ENCODE measurements at places on chromosomes 3 and 15.

DNA sequence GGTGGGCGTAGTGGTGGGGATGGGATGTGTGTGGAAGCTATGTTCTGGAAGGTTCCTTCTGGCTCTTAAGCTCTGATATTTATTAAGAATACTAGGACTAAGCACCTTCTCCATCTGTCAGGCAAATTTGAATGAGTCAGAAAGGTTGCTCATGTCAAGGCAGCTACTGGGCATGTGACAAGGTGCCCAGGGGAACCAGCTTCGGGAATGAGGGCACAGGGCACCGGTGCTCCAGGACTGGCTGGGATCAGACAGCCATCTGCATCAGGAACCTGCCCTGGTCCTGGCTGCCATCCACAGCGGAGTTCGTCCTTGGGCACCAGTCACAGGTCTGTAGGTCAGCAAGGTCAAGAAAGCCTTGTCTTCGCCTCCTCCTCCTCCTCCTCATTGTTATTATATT lies 32.5 kb downstream of the CA12 start:
- no peak for DNase-seq

DNA sequence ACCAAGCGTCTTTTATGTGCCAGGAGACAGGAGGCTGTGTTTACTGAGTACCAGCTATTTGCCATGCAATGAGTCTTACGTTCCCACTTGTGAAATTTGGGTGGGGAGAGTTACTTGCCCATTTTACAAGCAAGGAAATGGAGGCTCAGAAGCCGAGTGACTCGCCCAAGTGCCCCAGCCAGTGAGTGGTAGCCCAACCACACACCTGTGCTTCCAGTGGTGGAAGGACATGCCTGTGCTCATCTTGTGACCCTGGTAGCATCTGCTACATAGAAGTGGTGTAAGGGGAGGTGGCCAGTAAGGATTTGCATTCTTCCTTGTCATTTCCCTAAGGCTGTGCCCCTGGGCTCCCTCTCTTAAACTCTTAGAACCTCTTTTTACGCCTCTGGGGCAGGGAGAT lies 49.3 kb downstream of the FBLN2 start:
- DNase-seq = no peak

DNA sequence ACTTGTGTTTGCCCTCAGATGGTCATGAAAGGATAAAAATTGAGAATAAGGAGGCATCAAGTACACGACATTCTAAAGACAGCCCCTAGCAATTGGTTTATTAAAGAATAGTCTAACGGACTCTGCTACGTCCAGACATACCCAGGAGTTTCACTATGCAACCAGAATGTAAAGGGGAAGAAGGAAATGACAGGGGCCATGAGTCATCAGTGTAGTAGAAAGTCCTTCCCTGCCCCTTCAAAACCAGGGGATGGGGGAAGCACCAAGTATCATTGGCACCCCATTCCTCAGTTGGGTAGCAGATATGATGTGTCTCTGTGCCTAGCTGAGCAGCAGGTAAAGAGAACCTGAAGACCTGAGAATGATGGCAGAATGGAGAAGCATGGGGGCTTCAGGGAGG lies 367.4 kb downstream of the IL20RB start:
- DNase-seq = no peak

GRCh38 chr3:54421943-54422342 lies 299.6 kb downstream of the CACNA2D3 start:
- no peak for DNase-seq

DNA sequence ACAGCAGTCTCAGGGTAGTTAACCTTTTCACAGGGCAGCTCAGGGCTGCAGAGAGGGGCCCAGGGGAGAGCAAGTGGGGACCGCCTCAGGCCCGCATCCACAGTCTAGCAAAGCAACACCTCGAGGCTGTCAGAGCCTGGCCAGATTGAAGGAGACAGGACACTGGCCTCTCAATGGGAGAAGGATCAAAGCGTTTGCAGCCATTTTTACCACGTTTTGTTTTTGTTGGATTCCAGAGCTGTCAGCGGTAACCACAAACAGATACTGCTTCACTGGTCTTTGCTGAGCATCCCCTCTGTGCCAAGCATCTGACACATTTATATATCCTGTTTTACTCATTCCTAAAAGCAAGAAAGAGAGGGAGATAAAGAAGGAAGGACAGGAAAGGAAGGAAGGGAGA lies 153.8 kb downstream of the SHQ1 start:
- no peak for DNase-seq

- no peak for DNase-seq
These were observed 82.8 kb downstream of the SMAD3 start for GRCh38 chr15:67148196-67148701.

DNA sequence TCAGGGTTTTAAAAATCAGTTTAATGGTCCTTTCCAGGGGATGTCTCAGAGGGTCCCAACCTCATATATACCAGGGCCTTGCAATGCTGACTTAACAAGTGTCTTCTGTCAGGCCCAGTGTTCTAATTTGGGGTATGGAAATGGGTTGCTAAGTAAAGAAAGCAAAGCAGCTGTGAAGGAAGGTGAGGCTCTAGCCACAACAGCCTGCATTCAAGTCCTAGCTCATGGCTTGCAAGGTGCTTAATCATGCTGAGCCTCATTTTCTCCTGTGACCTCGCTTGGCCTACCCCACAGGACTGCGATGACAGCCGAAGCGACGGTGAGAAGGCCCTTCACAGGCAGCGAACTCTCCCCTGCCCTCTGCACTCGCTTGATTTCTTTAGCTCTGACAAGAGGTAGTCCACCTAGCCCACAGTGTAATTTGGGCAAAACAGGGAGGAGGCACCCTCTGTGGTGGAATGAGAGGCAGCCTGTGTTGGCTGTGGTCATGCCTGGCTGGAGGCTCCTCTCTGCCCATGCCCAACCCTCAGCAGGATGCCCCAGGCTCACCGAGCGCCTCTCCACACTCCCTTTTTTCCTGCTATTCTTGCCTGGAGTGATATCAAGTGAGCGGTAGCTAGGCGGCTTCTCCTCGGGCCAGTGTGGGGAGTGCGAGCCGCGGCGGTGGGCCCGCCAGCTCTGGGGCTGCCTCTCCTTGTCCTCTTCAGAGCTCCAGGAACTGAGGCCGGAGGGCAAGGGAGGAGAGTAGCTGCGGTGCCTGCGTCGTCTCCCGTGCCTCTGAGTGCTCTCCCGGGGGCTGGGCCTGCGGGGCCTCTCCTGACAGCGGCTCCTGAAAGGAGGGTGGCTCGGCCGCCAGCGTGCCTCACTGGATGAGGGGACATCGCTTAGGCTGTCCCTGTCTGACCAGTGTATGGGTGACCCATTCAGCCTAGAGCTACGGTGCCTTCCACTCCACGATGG lies 29.2 kb downstream of the ILDR1 start:
- no peak for DNase-seq

DNA sequence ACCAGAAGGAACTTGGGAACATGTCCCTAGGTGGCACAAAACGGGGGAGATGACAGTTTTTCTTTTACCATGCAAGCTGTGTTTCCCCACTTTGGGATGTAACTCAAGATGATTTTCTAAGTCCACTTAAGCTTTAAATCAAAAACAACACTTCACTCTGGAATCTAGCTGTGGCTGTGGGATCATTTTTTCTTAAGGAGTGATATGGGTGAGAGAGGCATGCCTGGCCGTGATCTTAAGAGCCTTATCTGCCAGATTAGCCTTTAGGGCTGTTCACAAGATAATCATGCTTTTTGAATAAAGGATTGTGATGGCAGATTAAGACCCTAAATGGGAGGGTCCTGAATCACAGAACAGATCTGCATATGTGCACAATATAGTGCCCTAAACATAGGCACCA lies 384.8 kb upstream of the SEMA6D start:
- no peak for DNase-seq

- no peak for DNase-seq
These were observed 30.5 kb upstream of the NOX5 start for GRCh38 chr15:68983961-68984481.

DNA sequence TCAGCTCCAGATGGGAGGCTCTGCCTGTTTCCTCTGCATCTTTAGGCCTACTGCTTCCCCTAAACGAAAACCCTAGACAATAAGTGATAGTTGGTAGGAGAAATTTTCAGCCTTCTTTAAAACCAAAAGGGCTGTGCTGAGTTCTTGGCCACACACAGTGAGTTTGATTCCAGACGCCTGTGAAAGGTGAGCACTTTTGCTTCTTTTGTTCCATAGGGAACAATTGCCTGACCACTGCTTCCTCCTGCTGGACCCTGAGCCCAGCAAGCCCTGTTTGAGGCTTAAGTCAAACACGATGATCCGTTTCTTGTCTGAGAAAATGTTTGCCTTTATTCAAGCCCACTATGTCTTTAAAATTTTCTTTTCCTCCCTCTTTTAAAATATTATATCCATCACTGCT lies 493.9 kb downstream of the ZIC1 start:
- DNase-seq = no peak

DNA sequence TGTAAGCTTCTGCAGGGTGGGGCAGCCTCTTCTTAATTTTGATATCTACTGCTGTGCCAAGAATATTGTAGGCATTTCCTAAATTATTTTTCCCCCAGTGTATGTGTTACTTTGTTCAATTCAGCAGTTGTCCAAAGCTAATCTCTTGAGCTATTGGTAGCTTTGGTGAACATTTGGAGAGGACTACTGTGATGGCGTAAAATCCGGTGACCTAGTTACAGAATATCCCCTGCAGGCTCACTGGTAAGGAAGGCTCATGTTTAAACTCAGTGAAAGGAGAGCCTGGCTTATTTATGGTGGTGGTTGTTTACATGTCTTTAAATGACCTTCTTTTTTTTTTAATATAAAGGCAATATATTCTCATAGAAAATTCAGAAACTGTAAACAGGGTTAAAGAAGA lies 105.6 kb downstream of the LPP start:
- no peak for DNase-seq

DNA sequence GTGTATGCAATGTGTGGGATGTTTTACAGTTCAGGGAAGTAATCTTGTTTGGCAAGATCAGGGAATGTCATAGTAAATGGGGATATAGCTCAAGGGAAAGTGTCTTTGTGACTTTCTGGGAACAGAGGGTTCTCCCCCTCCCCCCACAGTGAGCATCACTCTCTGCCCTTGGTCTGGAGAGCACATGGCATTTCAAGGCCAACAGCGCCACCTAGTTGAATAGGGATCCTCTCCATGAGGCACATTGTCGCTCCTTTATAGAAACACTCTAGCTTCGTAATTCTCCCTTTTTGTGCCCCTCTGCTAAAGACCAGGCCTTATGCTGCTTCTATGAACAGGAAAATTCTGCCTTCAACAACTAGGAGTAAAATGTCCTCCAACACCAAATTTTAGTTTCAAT lies 37.1 kb upstream of the ARNT2 start:
- DNase-seq = no peak

- no peak for DNase-seq
These were observed 31.2 kb downstream of the PLA1A start for GRCh38 chr3:119628816-119629445.

DNA sequence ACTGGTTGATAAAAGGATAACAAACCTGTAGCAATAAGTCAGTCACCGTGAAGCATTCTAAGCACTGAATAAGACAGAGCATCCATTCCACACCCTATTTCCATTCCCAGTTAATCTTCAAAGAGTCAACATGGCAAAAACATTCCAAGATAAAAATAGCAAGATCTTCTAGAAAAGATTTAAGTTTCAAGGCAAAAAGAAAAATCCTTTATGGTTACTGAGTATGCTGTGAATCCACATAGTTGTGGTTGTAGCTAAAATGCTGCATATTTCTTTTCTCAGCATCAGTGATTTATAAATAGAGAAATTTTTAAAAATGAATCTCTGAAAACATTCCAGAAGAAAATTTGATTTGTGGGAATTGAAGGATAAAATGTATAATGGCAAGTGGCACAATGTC lies 21.1 kb downstream of the GAP43 start:
- DNase-seq = no peak

DNA sequence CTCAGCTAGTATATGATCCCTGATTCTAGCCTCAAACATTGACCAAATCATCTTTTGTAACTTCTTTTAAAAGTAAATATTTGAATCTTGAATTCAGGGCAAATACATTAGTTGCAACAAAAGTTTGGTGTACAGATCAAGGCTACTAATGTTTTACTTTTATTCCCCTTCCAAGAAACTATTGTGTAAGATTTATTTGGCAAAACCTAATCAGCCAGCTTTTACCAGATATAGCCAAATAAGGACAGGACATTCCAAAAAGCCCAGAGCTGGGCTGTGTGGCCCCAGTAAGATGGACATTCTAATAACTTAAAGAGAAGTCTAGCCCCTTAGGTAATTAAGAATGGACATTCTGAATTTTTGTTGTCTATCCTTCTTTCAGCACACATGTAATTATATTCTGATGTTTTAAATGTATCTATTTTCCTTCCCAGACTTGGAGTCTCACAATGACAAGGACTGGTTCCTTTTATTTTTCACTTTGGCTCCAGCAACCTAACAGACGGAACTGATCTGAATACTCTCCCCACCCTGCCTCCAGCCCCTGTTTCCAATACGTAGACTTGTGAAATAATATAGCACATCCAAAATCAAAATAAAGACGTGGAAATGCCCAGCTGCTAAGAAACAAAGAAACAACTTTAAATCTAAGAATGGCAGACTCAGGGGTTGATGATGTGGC lies 48.1 kb downstream of the STARD5 start:
- DNase-seq = no peak

- DNase-seq = no peak
These were observed 28.4 kb upstream of the IFT57 start for GRCh38 chr3:108250626-108251025.

GRCh38 chr15:91374336-91374735 lies 274.3 kb downstream of the SV2B start:
- DNase-seq = no peak

GRCh38 chr3:51384055-51384725 lies 901 bp upstream of the MANF start:
- DNase-seq = no peak

DNA sequence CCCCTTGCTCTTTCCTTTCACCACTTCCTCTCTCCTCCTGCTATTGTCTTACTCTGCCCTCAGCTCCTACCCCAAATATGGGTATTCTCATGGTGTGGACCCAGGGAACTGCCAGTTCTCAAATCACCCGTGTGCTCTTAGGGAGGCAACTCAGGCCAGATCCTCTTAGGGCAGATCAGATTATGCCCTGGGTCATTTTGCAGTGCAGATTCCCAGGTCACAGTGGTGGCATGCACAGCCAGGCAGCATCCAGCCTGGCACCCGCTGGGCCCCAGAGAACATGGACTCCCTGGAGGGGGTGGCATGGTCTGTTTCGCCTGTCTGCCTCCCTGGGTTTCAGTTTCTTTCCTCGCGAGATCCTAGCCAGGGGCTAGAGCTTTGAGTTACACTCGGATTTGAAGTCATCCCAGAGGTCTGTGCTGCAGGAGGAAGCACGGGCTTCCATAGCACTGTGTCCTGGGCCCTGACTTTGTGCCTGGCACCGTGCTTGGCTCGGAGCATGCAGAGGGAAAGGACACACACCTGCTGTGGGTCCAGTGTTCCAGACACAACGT lies 96.1 kb downstream of the TOP2B start:
- no peak for DNase-seq

- DNase-seq = no peak
These were observed 109.9 kb downstream of the SCAPER start for GRCh38 chr15:76795217-76795616.

GRCh38 chr3:148930752-148931151 lies 60.6 kb upstream of the GYG1 start:
- no peak for DNase-seq

DNA sequence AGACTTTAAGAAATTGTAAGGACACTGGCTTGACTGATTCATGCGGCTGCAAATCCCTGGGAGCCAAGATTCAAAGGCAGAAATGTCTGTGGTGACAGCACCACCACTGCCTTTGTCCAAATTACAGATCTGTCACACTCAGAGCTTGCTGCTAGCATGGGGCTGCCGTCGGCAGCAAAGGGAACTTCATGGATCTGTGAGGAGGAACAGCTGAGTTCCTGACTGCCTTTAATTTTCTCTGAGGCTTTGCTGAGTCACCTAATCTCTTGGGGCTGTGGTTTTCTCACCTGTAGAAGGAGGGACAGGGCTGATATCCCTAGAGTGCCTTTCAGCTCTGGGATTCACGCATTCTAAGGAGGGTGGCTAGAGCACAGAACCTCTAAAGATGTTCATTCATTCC lies 4.1 kb upstream of the PAK6 start:
- DNase-seq = no peak
